Renal cortex interstitium (tissue), 15 donors: ENCODE measurements at places on chromosomes 1 and 21. TPM values are rescaled to one million over a fixed set of nuclear protein-coding genes. Genes with fewer than 3 reads are reported as not detected.

Gene FCRL4
- polyA plus RNA-seq, result not detected

Gene A3GALT2
- 0.16 TPM for polyA plus RNA-seq

DNA sequence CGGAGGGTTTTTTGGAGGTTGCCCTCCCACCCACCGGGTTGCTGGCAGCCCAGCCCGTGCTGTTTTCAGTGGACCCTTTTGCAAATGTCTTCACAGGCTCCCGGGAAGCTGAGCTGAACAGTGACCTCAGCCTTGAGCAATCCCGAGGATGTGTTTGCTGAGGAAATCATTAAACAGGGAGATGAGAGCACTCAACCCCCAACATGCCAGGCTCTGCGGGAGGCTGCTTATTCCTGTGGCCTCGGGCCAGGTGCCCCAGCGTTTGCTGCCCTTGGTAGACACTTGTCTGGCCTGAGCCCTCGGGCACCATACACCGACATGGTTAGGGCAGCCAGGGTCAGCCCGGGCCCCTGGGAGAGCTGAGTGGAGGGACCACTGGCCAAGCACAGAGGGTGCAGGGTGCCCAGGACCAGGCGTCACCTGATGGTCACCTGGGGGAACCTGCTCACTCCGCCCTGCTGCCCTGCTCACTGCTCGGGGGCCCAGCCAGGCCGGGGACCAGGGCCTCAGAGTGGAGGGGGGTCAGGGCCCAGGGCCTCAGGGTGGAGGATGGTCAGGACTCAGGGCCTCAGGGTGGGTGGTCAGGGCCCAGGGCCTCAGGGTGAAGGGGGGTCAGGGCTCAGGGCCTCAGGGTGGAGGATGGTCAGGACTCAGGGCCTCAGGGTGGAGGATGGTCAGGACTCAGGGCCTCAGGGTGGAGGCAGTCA, 42.5 kb upstream of the POFUT2 start:
- DNase-seq, result no peak

DNA sequence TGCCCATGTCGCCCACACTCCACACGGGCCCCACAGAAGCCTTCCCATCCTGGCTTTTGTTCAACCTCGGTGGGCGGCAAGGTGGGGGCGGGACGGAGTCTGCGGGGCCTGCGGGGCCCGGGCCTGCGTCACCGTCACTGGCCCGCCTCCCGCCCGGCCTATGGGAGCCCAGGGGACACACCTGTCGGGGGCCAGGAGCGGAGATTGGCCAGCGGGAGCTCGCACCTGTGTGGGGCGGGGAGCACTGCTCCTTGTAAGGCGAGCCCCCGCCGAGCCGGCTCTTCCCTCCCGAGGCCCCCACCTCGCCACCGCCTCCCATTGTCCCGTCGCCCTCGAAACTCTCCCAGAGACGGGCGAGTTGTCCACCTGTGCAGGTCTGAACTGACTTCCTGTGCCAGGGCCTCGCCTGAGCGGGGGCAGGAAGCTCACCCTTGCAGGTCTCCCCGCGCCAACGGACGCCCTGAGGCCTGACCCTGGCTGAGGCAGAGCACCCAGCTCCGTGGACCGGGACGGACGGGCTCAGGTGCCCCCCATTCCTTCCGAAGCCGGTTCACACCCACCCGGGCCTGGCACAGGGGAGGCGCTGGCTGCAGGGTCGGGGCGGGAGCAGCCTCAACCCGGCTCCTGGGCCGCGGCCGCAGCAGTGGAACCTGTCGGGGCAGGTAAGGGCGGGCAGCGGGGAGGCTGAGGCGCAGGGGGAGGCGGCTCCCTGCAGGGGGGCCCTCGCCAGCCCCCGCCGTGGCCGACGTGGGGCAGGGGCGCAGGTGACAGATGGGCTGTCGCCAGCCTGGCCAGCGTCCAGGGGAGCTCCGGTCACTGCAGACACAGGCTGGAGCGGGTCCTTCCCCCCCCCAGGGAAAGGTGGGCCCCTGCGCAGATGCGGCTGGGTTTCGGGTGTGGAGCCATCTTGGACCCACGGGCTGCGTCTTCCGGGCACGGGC, 10.8 kb upstream of the TTLL10 start:
- no peak for DNase-seq

DNA sequence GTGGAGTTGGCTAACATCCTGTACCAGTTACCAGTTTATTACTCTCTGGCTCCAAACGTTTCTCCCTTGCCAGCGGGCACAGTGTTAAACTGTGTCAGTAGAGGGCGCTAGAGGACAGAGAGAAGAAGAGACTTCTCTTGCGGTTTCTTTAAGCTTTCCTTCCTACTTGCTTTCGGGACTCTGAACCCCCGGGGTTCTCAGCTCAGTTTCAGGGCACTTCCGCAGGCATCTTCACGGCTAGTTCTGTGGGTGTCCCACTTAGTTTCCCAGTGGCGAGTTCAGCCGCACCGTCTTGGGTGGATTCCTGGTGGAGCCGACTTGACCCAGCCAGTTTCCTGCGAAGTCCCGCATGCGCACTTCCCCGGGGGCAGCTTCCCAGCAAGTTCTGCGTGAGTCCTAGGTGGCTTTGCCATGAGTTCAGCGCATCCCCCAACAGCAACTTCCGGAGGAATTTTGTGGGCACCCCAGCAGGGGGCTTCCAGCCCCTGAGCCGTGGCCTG, 37.9 kb upstream of the BTG2 start:
- DNase-seq, result no peak

- DNase-seq, result no peak
Measured at GRCh38 chr1:214066190-214066589, 78.4 kb downstream of the PROX1 start.

- DNase-seq, result no peak
Measured at GRCh38 chr1:248140846-248141245, 4.1 kb upstream of the OR2M5 start.

- DNase-seq, result no peak
Measured at GRCh38 chr1:54178296-54179070, 21.3 kb downstream of the CYB5RL start.

- DNase-seq, result no peak
Measured at GRCh38 chr1:16013220-16013907, 4.5 kb downstream of the HSPB7 start.

DNA sequence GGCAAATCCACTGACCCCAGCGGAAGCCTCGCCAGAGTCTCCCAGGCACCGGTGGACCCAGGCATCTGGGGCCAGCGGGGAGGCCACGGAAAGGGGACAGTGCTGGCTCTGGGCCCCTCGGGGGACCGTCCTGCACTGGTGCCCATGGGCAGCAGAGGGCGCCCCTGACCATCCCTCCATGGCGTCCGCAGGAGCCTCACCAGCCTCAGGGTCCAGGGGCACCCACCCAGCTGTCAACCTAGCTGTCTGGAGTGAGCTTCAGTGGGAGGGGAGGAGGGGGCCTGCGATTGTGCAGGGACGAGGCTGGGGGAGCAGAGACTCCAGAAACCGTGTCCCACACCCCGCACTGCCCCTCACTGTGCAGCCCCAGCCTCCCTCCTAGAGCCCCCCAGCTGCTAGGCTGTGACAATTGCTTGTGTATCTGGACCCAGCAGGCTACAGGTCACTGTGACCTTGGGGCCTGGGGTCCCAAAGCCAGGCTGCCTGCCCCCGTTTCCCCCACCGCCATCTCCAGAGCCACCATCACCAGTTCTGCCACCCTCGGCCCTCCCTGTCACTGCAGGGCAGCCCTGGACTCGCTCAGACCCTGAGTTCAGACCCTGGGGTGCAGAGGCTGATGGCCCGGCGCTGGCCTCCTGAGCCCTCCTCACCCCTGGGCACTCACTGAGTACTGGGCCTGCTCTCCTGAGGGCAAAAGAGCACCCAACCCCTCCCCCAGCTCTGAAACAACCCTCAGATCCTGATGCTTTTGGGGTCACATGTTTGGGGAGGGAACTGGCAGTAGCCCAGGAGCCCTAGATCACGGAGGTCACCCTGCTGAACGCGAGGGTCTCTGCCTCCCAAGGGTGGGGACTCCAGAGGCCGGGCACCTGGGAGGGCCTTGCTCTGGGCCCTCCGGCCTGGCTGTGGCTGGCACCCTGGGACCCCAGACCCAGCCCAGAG, 10.6 kb upstream of the COL6A1 start:
- DNase-seq, result no peak

DNA sequence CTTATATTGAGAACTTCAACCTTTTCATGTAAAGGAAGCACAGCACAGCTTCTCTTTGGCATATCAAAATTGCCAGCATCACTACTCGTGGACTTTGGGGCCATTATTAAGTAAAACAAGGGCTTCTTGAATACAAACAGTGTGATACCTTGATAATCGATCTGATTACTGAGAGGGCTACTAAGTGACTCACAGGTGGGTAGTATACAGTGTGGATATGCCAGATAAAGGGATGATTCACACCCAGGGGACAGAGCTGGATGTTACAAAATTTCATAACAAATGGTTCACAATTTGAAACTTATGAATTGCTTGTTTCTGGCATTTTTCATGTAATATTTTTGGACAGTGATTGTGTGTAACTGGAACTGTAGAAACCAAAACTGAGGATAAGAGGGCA, 15.4 kb downstream of the HDAC1 start:
- DNase-seq, result no peak

DNA sequence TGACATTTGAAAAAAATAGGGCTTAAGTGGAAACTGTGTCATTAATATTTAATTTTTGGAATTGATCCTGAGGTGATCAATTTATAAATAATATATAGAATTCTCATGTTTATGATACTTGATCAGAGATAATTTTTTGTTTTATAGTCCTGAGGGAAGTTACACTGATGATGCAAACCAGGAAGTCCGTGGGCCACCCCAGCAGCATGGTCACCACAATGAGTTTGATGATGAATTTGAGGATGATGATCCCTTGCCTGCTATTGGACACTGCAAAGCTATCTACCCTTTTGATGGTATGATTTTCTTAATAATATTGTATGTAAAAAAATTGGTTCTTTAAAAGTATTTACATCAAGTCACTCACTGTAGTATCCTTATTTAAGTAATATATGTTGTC, 101.2 kb downstream of the FNBP1L start:
- no peak for DNase-seq
